SIG-M5 (cell line): ENCODE measurements at places on chromosomes 1 and 21.

DNA sequence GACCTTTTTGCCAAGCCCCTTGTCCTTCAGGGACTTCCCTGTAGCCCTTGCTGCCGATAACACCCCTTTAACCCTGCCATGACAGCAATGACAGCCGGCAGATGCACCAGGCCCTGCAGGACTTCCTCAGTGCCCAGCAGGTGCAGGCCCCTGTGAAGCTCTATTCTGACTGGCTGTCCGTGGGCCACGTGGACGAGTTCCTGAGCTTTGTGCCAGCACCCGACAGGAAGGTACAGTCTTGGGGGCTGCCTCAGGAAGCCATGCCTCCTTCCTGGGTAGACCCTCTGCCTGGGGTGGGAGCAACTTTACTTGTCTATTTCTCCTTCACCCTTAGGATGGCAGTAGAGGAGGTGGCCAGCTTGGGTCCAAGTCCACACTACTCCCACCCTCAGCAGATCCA is 16.1 kb upstream of the PADI6 start:
- DNase-seq: no peak

GRCh38 chr21:19141511-19141910 is 737.9 kb upstream of the TMPRSS15 start:
- no peak for DNase-seq

GRCh38 chr1:15820478-15820877 is 13.0 kb upstream of the UQCRHL start:
- DNase-seq: no peak

- no peak for DNase-seq
These were observed 74.3 kb downstream of the LAMC1 start for GRCh38 chr1:183097438-183098051.

DNA sequence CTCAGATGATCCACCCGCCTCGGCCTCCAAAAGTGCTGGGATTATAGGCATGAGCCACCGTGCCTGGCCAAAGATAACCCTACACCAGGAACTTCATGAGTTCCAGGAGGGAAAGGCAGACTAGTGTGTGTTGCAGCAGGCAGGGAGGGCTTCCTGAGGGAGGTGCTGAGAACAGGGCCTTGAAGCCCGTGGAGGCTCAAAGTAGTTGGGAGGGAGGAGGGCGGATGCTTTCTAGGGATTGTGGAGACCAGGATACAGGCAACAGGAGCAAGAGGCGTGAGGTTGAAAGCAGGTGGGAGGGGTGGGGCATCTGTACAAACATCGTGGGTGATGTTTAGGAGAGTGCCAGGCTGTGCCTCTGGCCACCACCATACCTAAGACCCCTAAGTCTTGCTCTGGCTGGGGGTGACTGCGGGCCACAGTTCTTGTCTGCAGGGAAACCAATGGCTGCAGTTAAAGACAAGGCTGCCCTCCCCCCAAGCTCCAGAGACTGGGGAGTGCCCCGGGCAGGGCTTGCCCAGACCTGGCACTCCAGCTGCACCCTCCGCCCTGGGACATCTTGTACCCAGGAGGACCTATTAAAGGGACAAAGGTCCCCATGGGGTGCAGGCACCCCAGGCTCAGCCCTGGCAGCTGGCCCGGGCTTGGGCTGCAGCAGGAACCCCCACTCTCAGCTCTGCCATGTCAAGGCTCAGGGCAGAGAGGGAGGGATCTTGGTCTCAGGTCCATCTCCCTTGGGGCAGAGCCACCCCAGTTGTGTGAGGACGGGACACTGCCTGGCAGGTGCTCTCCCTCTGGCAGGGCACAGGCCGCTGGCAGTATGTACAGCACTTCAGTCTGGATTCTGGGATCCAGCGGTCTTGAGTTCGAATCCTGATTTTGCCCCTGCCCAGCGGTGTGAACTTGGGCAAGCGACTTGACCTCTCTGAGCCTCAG is 22.1 kb upstream of the CASZ1 start:
- DNase-seq: no peak

- DNase-seq: no peak
These were observed 383.0 kb upstream of the VAMP3 start for GRCh38 chr1:7388141-7388487.

DNA sequence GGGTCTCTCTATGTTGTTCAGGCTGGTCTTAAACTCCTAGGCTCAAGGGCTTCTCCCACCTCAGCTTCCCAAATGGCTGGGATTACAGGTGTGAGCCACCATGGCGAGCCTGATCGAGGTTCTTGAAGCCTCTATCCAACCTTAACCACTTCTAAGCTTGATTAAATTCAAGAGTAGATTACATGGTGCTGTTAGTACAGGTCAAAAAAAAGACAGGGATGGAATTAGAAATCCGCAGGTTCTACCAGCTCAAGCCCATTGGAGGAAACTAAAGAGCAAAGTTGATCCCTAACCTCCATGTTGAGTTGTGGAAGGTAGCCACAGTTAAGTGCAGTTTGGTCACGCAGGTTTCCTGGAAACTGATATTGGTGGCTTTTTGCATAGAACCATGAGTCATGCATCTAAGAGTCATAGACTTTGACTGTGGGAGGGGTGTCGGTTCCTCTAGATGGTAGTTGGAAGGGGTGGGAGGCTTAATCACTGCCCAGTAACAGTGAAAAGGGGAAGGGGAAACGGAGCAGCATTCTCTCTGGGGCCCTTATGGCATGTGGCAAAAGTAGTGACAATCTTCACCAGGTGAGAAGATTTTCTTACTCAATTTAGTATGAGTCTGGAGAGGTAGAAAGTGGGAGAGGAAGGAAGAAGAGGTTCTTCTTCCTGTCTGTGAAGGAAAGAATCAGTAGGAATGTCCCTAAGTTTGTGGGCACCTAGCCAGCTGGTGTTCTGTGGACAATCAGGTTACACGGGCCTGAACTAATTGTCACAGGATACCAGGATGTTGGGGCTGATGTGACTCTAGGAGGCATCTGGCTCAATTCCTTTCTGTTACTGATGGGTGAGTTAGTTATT is 7.0 kb downstream of the CD53 start:
- DNase-seq: peak; percentile 35

GRCh38 chr1:2356401-2356800 is 35.0 kb downstream of the MORN1 start:
- DNase-seq: no peak

- DNase-seq: no peak
These were observed 4.7 kb downstream of the TFF3 start for GRCh38 chr21:42310411-42311001.

GRCh38 chr21:45923146-45923545 is 58.4 kb upstream of the COL6A1 start:
- DNase-seq: no peak

DNA sequence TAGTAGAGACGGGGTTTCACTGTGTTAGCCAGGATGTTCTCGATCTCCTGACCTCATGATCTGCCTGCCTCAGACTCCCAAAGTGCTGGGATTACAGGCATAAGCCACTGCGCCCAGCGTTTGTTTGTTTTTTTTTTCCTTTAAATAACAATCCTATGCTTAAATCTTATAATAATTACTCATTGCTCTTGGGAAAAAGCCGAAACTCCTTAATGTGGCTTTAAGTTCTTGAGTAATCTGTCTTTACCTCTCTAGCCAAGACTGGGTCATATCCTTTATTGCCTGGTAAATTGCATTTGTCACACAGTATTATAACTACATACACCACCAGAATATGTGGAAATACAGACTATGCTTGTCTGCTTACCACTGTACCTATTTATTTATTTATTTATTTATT is 97.1 kb downstream of the MACF1 start:
- no peak for DNase-seq

DNA sequence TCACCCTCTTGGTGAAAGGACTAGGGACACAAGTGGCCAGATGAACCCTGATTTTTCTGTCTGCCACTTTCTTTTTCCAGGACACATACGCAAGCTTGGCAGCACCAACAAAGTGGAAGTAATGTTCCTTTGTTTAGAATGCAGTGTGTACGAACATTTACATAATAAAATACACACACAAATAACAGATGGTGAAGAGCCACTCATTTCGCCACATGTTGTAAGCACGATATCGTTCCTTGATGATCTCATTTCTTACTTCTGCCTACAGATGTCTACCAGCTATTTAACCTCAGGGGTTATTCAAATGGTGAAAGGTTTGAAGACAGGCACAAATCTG is 670.2 kb upstream of the CXADR start:
- DNase-seq: no peak

GRCh38 chr1:89850844-89851415 is 30.1 kb downstream of the LRRC8D start:
- DNase-seq: no peak

DNA sequence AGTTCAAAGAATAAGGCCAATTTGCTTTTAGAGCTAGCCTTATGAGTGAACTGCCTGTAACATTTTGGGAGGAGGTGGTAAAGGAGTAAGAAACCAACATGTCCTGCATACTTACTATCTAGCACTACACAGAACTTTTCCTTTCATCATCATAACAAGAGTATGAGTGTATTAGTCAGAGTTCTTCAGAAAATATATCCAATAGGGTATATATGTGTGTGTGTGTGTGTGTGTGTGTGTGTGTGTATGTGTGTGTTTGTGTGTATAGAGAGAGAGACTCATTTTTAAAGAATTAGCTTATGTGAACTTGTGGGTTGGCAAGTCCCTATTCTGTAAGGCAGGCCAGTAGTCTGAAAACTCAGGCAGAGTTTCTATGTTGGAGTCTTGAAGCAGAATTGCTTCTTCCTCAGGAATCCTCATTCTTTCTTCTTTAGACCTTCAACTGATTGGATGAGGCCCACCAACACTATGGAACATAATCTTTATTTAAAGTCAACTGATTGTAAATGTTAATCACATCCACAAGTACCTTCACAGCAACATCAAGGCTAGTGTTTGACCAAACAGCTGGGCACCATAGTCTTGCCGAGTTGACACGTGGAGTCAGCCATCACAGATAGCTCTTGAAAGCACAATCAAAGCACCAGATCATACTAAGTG is 121.9 kb downstream of the CYYR1 start:
- DNase-seq: no peak

- DNase-seq: no peak
These were observed 22.2 kb downstream of the UBE2T start for GRCh38 chr1:202319381-202320080.

DNA sequence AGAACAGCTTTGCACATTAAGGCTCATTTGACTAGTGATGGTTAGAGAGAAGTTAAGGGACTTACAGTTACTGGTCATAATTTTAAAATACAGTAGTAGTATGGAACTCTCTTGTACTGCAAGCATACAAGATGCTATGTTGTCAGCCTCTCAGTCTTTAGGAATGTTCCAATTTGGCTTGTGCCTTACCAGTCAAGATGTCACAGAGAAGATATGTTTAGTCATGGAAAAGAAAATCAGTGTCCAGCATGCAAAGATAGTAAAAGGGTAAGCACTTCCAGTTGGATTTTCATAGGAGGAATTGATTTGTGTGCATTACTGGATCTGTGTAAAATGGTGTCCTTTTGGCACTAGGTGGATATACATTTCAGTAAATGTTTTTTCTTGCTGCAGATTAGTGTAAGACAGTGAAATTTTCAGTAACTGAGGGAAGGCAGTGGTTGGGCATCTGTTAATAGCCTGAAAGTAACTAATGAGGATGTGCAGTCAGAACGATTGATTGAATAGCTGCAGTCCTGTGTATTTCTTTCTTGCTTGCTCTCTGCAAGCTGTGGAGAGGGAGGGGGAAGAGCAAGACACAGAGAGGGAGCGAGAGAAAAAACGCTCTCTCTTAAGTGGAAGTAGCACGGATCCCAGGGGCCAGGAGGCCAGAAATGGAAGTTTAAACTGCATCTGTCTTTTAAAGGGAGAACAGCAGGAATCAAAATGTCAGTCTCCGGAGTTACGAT is 108.2 kb downstream of the CLEC20A start:
- no peak for DNase-seq

GRCh38 chr1:215682232-215682631 is 115.1 kb downstream of the KCTD3 start:
- DNase-seq: no peak
